ENCODE measurements at places on chromosomes 11 and 22.

- DNase-seq, result no peak
Measured at GRCh38 chr11:47436726-47437125, 10.5 kb upstream of the PSMC3 start.

GRCh38 chr11:57881647-57882046, 120.0 kb downstream of the CTNND1 start:
- no peak for DNase-seq

DNA sequence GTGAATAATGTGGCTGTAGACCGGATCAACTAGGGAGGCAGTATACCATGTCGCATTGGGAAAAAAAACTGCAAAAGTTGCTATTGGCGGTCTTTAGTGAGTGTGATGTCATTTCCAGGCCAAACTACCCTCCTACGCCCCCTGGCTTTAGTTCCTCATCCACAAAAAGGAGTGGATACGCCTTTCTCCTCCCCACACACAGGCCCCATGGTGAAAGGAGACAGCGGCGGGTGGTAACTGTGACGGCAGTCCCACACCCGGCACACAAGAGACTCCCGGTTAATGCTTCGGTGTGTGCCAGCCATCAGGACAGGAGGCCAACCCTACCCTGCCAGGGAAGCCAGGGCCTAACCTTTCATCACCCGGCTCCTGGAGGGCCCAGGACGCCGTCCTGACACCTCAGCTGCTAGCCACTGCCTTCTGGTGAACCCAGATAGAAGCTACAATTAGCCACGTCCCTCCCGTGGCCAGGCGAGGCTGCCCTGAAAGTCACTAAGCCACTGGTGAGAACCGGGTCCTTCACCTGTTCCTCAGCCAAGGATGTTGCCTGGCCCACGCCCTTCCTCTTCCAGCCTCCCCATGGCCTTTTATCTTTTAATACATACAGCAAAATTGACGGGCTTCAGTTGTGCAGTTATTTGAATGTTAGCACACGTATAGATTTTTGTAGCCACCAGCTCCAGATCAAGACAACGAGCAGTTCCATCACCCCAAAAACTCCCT, 10.8 kb downstream of the TP53I11 start:
- no peak for DNase-seq

DNA sequence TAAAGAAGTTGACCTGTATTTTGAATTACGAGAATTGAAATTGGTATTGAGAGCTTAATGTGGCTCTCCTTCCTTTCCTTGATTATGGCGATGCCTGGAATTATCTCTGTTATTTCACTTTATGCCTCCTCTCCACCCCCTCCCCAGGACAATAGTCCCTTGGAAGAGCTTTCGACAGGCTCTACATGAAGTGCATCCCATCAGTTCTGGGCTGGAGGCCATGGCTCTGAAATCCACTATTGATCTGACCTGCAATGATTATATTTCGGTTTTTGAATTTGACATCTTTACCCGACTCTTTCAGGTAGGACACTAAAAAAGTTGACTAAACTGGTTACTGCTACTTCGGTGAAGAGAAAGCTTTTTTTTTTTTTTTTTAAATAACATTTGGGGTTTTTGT, 43.2 kb downstream of the MCAM start:
- no peak for DNase-seq

- peak; percentile 56 for DNase-seq
Measured at GRCh38 chr11:1566381-1567051, 5.6 kb downstream of the DUSP8 start.

DNA sequence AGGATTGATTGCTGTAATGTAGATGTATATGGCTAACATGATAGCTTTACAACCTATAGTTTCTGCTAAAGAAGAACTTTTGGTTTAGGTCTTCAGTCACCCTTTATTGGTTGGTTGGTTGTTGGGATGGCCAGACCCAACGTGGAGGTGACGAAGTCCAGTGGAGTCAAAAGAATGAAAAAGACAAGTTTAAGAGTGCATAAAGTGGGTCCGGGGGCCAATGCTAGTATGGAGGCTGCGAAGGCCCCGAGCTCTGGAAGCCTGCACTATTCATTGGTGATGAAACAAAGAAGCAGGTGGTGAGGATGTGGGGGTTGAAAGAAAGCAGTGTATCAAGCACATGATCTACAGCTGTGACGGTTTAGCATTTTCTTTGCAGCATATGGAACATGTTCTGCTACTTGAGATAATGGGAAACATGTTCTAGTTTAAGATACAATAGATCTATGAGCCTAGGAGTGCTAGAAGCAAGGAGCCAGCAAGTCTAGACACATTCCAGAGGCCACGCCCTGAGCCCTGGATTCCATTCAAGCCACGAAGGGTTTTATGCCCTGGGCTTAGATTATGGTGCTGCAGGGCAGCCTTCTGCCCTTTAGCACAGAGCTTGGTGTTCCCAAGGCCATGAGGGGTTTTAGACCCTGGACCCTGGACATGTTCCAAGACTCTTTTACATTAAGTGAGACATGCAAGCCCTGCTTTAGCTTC, 6.3 kb downstream of the TCP11L1 start:
- no peak for DNase-seq

DNA sequence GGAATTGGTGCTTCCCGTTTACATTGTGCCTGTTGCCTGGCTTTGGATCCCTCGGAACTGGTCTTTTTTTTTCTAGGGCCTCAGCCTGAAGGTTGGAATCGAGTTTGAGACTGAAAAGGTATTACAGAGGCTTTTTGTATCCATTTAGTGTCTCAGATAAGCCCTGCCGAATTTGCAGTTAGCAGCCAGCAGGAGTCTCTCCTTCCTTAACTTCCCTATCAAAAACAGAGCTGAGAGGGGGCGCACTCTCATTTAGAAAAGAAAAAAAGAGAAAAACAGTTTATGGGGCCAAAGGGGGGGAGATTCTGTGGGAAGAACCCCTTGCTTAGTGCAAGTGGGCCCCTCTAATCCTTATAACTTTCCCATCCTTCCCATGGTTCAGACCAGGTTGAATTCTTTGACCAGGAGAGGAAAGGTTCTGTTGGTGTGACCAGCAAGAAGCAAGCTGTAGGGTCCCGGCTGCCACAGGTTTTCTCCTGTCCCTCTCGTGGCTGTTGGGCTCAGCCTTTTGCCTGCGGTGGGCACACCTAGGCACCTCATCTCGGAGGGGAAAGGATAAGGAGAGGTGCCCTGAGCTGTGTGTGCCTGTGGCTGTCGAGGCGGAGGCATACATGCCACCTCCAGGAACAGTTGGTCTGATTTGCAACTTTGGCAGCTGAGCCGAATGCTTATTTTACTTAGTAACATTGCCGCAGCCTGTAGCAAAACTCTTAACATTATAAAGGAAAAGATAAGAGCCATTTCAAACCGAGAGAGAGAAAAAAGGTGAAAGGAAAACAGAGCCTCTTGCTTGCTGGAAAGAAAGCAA, 565.0 kb upstream of the CNTN5 start:
- DNase-seq, result no peak

DNA sequence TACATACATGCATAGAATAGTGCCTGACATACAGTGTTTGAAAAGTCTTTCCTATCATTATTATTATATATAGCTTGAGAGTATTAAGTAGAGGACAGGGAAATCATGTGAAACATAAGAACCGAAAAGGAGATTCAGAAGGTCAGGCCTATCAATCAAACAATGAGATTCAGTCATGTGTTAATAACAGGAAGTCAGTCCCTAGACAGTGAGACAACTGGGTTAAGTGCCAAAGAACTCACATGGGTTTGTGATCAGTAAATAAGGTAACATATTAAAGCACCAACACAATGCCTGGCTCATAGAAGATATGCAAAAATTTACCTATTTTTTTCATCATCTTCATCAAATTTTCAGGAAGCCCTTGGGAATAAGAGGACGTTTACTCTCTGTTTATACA, 174.3 kb upstream of the FAT3 start:
- no peak for DNase-seq

DNA sequence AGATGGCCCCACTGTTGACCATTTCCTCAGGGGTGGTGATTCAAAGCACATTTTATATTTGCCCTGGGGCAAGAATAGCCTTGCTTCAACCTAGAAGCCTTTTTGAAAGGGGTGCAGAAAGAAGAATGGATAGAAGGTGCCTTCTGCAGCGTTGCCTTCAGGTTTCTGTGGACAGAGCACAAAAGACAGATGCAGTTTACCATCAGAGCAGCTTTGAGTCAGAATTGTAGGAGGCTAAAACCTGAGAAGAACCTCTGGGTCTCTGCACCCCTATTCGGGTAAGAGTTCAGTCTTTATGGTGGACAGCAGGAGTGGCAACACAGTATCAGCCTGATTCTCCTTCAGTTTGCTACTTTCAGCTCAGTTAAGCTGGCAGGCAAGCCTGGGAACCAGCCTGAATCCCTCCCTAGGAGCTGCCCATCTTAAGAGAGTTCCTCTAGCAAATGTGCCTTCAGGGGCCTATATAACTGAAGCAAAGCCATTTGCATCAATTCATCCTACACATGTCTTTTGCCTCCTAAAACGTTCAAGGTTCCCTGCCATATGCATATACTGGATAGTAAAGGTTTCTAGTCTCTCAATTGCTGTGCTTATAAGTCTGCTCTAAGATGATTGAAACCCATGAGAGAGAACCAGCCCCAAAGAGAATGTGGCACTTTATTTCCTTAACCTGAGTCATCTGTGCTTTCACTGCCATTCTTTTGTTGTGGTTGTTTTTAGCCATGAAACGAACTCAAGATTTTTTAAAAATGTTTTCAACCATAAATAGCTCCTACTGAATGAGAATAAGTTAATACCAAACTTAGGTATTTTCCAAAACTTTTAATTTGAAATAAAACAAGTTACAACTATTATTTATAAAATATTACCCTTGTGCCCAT, 123.0 kb downstream of the TRIM44 start:
- no peak for DNase-seq

DNA sequence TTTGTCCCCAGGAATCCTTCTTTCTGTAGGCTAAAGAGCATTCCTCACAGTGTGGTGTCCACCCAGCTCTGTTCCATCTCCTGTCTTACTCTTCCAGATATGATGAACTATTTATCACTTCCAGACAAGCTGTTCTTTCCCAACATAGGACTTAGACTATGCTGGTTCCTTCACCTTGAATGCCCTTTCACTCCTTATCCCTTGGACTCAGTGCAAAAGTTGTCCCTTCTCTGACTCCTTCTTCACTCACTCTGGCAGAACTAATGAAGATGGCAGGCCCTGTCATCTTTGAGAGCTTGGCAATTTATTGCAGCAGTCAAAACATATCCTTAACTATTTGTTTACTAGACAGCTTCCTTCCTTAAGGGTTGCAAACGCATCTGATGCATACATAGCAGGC, 3.5 kb upstream of the OSBP2 start:
- no peak for DNase-seq

- DNase-seq, result peak; percentile 51
Measured at GRCh38 chr22:19183216-19183615, 4.7 kb upstream of the SLC25A1 start.

- peak; percentile 53 for DNase-seq
Measured at GRCh38 chr22:49548356-49549202, 279.1 kb downstream of the BRD1 start.

DNA sequence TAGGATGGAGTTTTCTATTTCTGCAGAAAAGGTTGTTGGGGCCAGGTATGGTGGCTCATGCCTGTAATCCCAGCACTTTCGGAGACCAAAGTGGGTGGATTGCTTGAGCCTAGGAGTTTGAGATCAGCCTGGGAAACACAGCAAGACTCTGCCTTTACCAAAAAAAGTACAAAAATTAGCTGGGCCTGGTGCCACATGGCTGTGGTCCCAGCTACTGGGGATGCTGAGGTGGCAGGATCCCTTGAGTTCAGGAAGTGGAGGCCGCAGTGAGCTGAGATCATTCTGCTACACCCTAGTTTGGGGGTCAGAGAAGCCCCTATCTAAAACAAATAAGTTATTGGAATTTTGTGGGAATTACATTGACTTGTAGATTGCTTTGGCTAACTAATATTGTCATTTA, 71.7 kb downstream of the FDX1 start:
- no peak for DNase-seq

DNA sequence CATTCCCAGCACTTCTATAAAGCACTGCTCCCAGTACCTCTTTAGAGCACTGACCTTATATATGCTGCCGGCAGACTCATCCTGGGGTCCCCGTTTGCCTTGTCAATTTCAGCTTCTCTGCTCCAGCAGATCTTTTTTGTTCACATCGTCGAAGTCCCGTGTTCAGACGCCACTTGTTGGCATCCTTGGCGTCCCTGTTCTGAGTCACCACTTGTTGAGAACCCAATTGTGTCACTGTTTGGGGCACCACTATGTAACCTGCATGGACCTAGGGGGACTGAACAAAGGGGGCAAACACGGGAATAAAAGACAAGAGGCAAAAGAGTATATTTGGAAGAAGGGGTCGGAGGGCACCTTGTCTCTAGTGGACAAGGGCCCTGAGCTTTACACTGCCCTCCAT, 25.5 kb downstream of the OR10A6 start:
- no peak for DNase-seq

GRCh38 chr22:43504666-43505261, 93.0 kb downstream of the MPPED1 start:
- no peak for DNase-seq

DNA sequence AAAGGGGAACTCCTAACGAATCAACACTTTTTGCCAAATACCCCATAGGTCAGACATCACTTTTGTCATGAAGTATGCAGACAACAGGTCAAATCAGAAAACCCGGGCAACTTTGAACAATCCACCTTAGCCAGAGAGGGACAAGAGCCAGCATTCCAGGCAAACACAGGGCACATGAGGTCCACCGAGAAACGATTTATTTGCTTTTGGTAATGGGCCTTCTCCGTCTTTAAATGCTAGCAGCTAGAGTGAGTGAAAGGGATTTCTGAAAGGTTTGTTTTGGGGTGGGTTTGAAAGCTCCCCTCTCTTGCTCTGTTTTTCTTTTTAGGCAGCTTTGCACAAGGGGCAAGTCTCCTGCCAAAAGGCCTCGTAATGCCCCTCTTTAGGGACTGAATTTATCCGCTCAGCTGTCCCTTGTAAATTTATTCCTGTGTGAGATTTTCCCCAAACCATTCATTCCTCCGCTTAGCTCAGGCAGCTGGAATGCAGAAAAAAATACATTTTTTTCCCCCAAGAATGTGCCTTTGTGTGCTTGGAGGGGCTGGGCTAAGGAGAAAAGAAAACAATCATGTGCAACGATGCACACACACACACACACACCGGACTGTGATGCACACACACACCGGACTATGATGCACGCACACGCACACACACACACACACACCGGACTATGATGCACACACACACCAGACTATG, 196.9 kb downstream of the SNX19 start:
- DNase-seq, result no peak

DNA sequence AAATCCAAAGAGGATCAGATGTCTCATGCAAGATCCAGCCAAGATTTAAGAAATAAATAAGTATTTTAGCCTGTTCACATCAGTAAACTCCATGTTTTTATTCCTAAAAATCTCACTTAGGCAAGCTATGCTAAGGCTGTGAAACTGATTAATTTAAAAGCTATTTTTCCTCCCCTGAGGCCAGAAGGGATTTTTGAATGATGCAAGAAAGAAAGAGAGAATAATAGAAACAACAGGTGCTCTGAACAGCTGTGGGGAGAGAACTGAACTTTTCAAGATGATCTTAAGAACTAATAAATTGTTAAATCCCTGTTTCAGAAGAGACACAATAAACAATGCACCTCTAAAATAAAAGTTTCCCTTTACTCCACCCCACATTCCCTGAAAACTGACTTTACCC, 241.6 kb downstream of the DLG2 start:
- DNase-seq, result no peak
